ENCODE measurements at places on chromosomes 11 and 22.

- DNase-seq: no peak
Observed at GRCh38 chr11:3786781-3787428, 10.4 kb downstream of the NUP98 start.

DNA sequence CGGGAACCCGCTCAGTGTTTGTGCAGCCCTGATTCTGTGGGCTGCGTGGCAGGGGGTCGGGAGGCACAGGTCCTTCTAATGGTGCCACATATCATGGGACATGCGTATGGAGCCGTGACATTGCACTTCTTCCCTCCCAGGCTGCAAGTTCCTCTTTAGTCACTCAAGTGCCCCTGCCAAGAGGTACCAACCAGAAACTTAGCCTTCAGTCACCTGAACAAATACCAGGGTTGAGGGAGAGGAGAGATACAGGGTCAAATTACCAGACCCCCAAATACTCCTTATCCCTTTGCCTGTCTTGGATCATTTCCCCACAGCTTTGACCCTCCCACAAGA, 209.1 kb downstream of the BUD13 start:
- no peak for DNase-seq

DNA sequence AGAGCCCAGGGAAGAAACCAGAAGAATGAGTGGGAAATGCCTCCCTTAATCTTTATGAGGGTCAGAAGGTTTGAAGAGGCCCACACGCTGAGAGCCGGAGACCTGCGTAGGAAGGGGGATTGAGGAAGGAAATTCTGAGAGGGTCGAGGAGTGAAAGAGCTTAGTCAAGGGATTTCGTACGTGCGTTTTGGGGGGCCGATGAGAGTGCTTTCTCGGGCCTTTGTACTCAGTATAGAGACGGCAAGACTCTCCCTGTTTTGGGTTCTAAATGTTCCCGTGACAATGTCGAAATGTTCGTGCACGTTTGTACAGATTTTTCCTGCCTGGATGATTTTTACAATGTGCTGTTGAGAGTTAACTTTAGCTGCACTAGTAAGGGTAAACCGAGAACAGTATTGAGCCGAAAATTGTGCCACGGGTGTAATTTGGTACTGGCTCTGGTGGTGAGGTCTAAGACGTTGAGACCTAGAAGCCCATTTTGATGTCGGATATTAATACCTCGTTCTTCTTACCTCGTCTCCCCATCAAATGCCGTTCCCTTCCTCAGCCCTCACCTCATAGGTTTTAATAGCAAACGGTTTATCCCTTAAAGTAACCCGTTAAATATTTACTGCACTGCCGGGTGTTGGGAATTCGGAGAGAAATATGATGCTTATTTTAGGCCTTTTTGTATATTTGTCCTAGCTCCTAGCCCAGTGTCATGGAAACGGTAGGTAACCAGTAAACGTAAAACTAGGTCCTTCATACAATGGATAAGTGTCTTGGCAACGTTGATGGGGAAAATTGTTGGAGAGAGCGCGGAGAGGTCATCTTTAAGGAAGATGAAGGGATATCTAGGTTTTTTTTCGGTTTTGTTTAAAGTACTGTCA, 734 bp downstream of the C11orf58 start:
- no peak for DNase-seq

DNA sequence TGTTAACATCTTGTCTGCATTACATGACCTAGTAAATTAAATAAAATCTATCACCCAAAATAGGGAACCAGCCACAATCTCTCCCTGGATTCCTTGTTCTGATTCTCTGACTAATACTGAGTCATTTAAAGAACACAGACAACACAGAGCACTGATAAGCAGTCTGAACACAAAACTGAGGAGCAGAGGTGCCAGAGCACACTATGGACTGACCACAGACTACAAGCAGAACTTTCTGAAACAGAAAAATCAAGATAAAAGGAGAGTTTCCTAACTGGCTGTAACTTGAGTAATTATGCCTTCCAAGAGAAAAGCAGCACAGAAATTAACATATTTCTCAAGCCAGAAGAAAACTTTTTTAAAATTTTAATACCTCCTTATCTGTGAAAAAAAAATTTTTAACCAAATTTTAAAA, 128.8 kb downstream of the SGSM3 start:
- no peak for DNase-seq

- peak; percentile 45 for DNase-seq
Observed at GRCh38 chr22:42621505-42622002, 6.9 kb upstream of the POLDIP3 start.

GRCh38 chr11:44361813-44362212, 51.9 kb upstream of the ALX4 start:
- DNase-seq: no peak

- no peak for DNase-seq
Observed at GRCh38 chr11:473962-474785, 24.1 kb downstream of the PTDSS2 start.

DNA sequence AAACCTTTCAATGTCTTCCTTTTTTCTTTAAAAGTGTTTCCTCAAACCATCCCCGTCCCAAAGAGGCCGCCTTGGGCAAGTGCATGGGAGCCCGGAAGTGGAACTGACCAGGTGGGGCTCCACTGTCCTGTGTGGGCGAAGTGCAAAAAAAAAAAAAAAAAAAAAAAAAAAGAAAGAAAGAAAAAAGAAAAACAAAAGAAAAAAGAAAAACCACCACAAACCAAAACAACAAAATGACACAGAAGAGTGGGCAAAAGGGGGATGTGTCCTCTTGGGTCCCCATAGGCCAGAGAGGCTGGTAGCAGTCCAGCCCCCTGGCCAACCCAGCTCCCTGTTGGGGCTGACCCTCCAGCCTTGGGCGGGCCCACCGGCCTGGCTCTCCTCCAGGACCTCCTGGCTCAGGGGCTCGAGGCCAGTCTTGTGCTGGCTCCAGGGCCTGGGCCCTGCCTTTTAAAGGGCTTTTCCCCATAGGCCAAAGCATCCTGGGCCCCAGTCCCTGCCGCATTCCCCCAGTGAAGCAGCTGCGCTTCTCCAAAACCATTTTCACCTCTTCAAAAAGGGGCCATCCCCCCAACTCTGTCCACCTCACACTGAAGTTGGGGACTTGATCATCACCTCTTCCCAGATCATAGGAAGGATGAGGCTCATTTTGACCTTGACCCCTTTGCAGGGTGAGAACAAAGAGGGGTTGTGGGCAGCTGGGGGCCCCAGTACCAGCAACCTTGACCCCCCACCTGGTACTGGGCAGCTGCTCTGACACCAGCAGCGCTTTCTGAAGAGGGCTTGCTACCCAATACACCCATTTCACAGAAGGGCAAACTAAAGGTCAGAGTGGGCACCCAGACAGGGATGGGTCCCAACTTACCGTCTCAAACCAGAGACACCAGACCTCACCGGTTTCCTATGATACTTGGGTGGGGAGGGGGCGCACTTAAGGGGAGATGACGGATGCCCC, 9.4 kb downstream of the CBX6 start:
- no peak for DNase-seq

- DNase-seq: peak; percentile 78
Observed at GRCh38 chr22:42500161-42500835, 19.3 kb downstream of the RRP7A start.

GRCh38 chr22:46202897-46203600, 47.0 kb downstream of the CDPF1 start:
- DNase-seq: no peak

DNA sequence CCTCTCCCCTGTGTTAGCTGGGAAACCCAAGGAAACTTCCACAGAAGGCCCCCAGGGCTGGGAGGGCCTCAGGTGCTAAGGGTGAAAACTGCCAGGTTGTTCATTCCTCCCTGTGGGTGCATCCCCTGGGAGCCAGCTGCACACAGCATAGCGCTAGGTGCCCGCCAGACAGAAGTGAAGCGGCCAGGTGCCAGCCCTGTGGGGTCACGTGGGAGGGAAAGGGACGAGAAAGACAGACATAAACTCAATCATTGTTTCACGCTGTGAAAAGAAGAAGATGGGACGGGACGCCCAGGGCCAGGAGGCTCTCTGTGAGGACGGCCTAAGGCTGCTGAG, 31.6 kb upstream of the HMOX1 start:
- no peak for DNase-seq

DNA sequence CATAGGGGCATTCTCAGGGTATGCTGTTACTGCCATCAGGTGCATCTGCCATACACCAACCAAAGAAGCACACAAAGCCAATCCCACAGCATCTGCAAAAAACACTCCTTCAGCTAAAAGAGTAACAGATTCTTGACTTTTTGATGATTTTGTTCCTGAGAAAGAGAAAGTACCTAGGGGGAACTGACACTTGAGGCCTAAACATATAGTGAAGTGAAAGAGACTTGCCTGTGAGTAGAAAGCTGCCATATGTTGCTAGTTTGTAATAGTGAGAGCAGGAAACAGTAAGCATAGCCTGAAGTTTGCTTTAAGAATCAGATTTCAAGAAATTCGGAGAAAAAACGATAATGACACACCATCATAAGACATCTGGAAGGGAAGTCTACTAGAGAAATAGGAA, 97.9 kb upstream of the CTSC start:
- no peak for DNase-seq

DNA sequence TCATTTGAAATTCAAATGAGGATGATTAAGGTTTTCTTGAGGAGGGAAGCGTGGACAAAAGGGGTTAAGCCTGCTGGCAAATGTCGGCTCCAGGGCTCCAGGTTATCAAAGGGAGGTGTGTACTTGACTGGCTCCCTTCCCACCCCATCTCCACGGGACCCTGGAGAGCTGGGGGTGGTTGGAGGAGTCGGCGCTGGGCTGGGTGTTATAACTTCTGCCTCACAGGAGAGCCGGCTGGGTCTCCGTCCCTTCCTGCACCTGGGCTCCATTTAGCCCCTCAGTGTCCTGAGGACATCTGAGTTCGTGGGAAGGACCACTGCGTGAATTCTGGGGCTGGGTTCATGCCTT, 15.6 kb downstream of the POU2F3 start:
- DNase-seq: no peak

DNA sequence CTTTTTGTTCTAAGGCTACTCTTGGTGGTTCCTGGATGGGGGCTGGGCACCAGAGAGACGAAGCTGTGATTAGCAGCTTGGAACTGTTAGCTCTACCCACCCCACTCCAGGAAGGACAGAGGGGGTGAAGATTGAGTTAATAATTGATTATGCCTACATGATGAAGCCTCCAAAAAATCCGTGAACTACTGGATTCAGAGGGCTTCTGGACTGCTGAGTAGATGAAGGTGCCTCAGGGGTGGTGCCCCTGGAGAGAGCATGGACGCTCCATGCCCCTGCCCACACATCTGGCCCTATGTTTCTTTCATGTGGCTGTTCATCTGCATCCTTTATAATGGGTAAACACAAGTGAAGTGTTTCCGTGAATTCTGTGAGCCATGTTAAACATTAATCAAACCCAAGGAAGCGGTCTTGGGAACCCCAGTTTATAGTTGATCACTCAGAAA, 47.3 kb upstream of the CYP2D6 start:
- DNase-seq: no peak

- DNase-seq: peak; percentile 73
Observed at GRCh38 chr11:14969901-14970323, 2.2 kb downstream of the CALCA start.

DNA sequence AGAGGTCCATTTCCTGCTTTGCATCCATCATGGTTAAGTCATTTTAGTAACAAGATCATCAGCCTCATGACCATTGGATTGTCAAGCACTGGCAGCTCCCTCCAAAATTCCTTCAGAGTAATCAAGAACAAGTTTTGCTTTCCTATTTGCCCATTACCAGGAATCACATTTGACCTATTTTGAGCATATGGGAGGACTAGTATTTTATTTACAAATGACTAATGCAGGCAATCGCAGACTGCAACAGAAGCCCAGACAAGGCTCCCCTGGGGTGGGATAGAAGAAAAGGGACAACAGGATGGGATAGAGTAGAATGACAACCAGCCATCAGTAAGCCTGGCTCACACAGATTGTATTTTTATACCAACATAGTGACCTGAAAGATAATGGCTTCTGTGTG, 9.1 kb downstream of the MMP10 start:
- DNase-seq: no peak

DNA sequence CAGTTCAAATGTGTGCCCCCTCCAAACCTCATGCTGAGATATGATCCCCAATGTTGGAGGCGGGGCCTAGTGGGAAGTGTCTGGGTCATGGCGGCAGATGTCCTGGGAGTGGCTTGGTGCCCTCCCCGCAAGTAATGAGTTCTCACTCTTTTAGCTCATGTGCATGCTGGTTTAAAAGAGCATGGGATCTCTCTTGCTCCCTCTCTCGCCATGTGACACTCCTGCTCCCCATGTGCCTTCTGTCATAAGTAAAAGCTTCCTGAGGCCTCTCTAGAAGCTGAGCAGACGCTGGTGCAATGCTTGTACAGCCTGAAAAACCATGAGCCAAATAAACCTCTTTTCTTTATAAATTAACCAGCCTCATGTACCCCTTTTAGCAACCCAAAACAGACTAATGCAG, 98.8 kb downstream of the SGSM3 start:
- DNase-seq: no peak

- DNase-seq: no peak
Observed at GRCh38 chr11:76419896-76420295, 24.9 kb upstream of the EMSY start.

- no peak for DNase-seq
Observed at GRCh38 chr11:10205928-10206327, 88.1 kb downstream of the SBF2 start.

GRCh38 chr11:101470419-101470818, 113.4 kb downstream of the TRPC6 start:
- no peak for DNase-seq

GRCh38 chr11:296171-297050, 2.9 kb downstream of the IFITM5 start:
- DNase-seq: no peak

GRCh38 chr22:41845380-41846267, 12.7 kb downstream of the SREBF2 start:
- DNase-seq: no peak

- DNase-seq: no peak
Observed at GRCh38 chr22:31130873-31131272, 8.1 kb downstream of the INPP5J start.

DNA sequence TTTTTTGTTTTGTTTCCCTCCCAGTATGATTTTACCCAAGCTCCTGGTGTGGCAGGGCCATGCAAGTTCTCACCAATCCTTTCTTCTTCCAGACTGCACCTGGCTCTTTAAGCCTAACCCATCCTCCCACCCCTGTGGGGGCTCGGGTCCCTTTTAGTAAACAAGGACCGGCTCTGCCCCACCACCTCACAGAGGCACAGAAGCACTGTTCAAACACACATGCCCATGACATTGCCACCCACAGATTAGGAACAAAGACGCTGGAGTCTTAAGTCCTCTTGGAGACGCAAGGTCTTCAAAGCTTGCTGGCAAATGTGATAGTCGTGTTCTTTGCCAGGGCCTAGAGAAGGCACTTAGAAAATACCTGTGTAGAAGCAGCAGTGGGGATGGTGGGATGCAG, 18.9 kb downstream of the UQCR10 start:
- no peak for DNase-seq

GRCh38 chr11:111922803-111923202, 4.1 kb downstream of the C11orf52 start:
- DNase-seq: no peak

- DNase-seq: no peak
Observed at GRCh38 chr22:34278121-34278520, 357.8 kb upstream of the LARGE1 start.

- DNase-seq: no peak
Observed at GRCh38 chr11:22555881-22556280, 69.7 kb downstream of the FANCF start.

Data from activated T-cell treated with anti-CD3 and anti-CD28 coated beads for 48 hours (primary cell).